ENCODE measurements at places on chromosomes 3 and 15.

DNA sequence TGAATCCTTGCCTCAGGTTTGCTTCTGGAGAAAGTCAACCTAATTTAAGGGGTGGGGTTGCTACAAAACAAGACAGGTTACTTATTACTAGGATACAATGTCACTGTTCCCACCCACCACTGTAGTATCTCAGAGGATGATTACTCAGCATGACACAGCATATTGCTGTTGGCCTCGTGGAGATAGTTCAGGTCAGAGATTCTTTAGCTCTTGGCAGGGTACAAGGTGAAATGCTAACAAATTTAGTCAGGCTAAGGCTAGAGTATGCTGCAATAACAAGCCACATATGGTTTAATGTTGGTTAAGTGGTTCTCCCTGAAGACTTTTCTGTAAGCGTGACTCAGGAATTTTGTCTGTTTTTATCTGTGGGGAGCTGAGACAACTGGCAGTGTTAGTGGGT, 161.8 kb downstream of the EDEM1 start:
- no peak for DNase-seq

GRCh38 chr3:87390821-87391220, 114.4 kb upstream of the POU1F1 start:
- no peak for DNase-seq

DNA sequence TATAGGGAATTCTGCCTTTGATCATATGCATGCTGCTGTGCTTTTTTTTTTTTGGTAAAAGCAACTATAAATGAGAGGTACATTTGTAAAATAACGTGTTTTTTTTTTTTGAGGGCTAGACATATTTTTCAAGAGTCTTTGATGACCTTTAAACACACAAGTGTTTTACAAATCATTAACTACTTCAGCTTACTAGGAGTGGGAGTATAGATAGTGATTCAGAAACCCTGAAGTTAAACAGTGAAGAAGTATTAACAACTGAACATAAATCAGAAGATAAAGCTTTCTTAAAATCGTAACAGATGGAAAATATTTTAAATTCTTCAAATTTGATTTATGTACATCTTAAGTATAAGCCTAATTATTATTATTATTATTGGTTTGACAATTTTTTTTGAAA, 2.9 kb upstream of the GMNC start:
- DNase-seq: no peak

DNA sequence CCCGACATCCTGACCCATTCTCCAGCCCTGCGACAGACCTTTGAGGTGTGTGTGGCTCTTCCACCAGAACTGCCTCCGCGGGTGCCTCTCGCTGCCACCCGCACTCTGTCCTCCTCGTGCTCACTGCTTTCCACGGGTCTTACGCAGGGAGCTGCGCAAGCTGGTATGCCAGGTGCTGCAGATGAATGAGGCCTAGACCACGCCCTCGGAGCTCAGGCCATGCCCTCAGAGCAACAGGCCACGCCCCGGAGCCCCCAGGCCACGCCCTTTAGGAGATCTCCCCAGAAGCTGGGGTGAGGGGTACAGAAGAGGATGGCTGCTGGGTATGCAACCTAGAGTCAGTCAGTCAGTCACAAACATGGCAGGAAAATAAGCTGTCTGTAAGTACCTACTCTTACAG, 300.3 kb downstream of the GABRG3 start:
- no peak for DNase-seq
